M059J (cell line): ENCODE measurements at places on chromosomes 12 and 14. TPM values are rescaled to one million over a fixed set of nuclear protein-coding genes. Genes with fewer than 3 reads are reported as not detected.

The CLEC2B gene
- total RNA-seq: 34.4 and 45.5 TPM in 2 replicates

The KCNA5 gene
- total RNA-seq: not detected in 2 replicates

The INHBE gene
- 0.42 and 1.4 TPM in 2 replicates for total RNA-seq

The GDF3 gene
- total RNA-seq: not detected in 2 replicates

The PCBP2 gene
- total RNA-seq: 90.2 and 194 TPM in 2 replicates

The KRT3 gene
- not detected in 2 replicates for total RNA-seq

The SERPINA12 gene
- not detected in 2 replicates for total RNA-seq

The EFS gene
- total RNA-seq: 0.12 and 0.64 TPM in 2 replicates

The TDP1 gene
- 28.0 and 34.8 TPM in 2 replicates for total RNA-seq

The TAS2R7 gene
- total RNA-seq: not detected in 2 replicates

The KRT71 gene
- not detected in 2 replicates for total RNA-seq

The TEX52 gene
- not detected in 2 replicates for total RNA-seq

The RD3L gene
- not detected in 2 replicates for total RNA-seq

The PIANP gene
- 0.12 TPM in 1 of 2 replicates, not detected in the other for total RNA-seq

The HDAC7 gene
- total RNA-seq: 22.8 and 26.1 TPM in 2 replicates

The SRRM4 gene
- not detected in 2 replicates for total RNA-seq

The KLRK1 gene
- total RNA-seq: not detected in 2 replicates

The ETFBKMT gene
- 1.3 TPM in 2 replicates for total RNA-seq

The OAS2 gene
- total RNA-seq: 275 and 362 TPM in 2 replicates

The SCN8A gene
- 2.7 and 6.4 TPM in 2 replicates for total RNA-seq

The LPAR5 gene
- 0.27 TPM in 1 of 2 replicates, not detected in the other for total RNA-seq

The EXOC3L4 gene
- not detected in 2 replicates for total RNA-seq

The IL22 gene
- total RNA-seq: not detected in 2 replicates

The TAS2R50 gene
- 0.25 TPM in 1 of 2 replicates, not detected in the other for total RNA-seq

The MRPS35 gene
- total RNA-seq: 66.7 and 97.6 TPM in 2 replicates

The MIPOL1 gene
- 0.12 TPM in 1 of 2 replicates, not detected in the other for total RNA-seq

The CLEC4D gene
- not detected in 2 replicates for total RNA-seq

The ZFYVE26 gene
- 14.2 and 17.8 TPM in 2 replicates for total RNA-seq

The ANKS1B gene
- total RNA-seq: 0.52 and 4.1 TPM in 2 replicates

The RNF212B gene
- total RNA-seq: not detected in 2 replicates
